Suprapubic skin (tissue), 4 donors: ENCODE measurements at places on chromosomes 5 and 9. TPM values are rescaled to one million over a fixed set of nuclear protein-coding genes. Genes with fewer than 3 reads are reported as not detected.

DNA sequence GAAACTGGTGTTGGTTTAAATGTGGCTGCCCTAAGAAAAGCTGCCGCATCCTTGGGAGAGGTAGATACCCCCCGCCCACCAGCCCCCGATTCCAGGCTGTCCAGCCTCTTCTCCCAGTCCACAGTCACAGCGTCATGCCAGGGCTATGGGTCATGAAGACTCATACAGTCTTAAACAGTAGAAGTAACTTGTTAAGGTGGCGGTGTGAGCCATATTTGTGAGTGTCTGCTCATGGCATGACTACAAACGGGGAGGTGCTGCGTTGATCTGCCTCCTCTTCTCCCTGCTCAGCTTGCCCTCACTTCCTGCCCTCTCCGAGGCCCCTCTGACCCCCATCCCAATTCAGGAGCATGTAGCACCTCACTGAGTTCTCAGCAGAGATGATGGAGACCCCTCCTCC is 20.8 kb downstream of the FGD3 start:
- H3K4me3 ChIP-seq = no peak overlapping the region
- H3K27ac ChIP-seq = no peak overlapping the region
- peak; percentile 53 for DNase-seq

DNA sequence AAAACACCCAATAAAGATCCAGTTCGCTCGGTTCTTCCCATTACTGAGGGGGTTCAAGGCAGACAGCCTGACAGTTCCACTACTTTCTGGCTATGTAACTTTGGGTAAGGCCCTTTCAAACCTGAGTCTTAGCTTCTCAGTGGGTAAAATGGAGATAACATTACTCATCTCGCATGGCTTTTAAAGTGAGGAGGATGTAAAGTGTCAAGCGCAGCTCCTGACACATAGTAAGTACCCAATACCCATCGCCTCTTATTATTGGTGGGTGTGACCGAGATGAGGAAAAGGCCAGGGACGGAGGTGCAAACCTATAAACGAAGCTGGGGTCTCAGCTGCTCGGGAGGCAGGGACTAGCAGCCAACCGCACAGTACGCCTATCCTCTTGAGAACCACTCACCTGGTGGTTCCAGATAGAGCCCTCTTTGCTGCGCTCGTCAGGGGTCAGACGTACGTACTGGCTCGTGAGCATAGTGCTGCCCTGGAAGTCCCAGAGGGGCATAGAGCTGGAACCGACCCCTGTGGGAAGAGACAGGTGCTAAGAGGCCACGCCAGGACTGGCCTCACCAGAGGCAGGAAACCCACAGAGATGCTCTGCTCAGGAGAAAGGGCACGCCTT is 584 bp downstream of the LMAN2 start:
- H3K36me3 ChIP-seq = peaks cover 13% of the 10 kb centered on the region
- H3K27me3 ChIP-seq = no peaks in the 10 kb centered on the region
- peaks cover 32% of the 10 kb centered on the region for H3K4me1 ChIP-seq
- peak overlapping the region; percentile 97 for H3K27ac ChIP-seq
- DNase-seq = no peak

PIP5K1B gene
- 2.0 TPM for total RNA-seq

DNA sequence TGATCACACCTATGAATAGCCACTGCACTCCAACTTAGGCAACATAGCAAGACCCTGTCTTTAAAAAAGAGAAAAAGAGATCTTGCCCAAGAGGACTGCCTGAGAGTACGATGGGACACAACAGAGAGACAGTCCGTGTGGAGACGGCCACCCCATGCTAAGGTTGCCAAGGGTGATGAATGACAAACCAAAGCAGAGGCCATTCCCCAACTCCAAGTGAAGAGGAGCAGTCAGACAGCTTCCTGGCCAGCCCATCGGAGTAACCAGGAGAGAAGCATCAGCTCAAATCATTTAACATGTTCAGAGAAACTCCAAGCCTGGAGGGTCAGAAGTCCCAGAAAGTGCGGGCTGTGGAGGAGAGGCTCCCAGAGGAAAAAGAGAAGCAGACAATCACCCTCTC is 63.9 kb upstream of the SUB1 start:
- no peaks in the 10 kb centered on the region for H3K27me3 ChIP-seq
- H3K36me3 ChIP-seq = no peaks in the 10 kb centered on the region
- no peak for DNase-seq
- no peaks in the 10 kb centered on the region for H3K4me1 ChIP-seq
- H3K27ac ChIP-seq = no peak overlapping the region

DNA sequence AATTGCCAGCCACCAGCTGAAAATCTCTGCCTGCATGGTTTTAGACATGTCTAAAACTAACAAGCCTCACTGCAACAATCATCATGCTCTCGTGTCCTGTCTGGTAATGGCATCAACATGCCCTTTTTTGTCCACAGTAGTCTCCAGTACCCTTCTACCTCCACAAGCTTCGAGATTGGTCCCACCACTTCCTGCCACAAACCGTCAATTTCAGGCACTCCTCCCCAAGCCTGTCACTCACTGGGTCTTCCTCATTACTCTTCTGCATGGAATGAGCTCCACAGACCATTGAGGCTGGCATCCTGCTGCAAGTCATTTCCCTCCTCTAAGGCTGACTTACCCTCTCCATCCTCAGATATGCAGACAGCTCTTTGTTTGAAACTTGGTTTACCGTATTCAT is 9.0 kb downstream of the LPAR1 start:
- H3K4me1 ChIP-seq = no peaks in the 10 kb centered on the region
- H3K4me3 ChIP-seq = no peak overlapping the region
- H3K36me3 ChIP-seq = no peaks in the 10 kb centered on the region
- H3K27ac ChIP-seq = no peak overlapping the region
- no peak for DNase-seq
- H3K27me3 ChIP-seq = no peaks in the 10 kb centered on the region

FGD3 gene
- total RNA-seq = 6.9 TPM

ANKRD34B gene
- not detected for total RNA-seq

DNA sequence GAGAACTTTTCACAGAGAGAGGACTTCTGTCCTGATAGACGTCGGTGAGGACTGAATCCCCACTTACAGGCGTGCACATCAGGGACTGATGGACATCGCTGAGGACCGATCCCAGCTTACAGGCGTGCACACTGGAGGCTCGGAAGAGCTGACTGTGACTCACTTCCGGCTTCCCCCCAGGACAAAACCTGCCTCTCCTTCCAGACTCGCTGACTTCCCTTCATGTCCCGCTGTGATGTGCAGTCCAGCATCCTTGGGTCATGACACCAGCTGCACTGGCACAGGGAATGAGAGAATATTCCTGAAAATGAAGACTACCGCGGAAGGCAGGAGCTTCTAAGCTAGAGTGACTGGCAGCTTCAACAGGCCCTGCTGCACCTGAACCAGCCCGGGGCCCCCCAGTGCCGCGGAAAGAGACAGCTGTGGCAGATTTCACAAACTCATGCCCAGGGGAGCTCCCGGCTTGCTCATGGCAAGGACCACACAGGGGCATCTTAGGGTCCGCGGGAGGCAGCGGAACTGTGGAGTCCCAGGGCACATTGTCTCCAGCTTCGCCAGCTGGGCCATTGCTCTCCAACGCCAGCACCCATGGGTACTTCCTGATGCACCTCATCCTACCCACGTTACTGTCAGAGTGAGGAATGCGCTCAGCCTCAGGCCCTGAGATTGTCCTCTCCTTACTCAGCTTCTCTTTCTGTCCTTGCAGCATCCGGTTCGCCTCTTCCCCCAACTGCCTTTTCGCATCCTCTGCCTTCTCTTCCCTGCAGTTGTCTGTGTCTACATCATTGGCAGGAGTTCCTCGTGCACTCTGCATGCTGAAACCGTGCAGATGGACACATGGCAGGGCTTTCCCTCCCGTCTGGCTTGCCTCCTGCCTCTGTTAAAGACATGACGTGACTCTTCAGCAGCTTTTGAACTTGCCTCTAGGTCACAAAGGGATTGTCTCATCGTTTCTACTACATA is 29.5 kb downstream of the SURF6 start:
- H3K27me3 ChIP-seq = peaks cover 11% of the 10 kb centered on the region
- no peaks in the 10 kb centered on the region for H3K36me3 ChIP-seq

DNA sequence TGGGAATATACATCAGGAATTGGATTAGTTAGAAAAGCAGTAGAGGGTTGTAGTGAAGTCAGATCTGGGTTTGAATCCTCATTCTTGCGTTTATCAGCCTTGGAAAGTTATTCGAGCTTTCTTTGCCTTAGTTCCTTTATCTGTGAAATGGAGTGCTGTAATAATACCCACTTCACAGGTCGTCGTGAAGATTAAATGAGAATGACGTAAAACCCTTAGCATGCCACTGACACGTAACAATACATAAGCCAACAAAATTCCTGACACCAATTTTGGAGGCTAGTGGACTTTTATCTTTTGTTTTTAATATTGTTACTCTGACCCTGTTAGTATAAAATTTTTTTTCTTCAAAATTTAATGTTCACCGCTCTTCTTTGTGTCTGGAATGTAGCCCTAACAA is 3.4 kb downstream of the SKP2 start:
- peaks cover 7% of the 10 kb centered on the region for H3K36me3 ChIP-seq
- H3K27me3 ChIP-seq = no peaks in the 10 kb centered on the region
- H3K4me1 ChIP-seq = peaks cover 35% of the 10 kb centered on the region
- DNase-seq = no peak
- H3K4me3 ChIP-seq = no peak overlapping the region

- no peak overlapping the region for H3K27ac ChIP-seq
- H3K27me3 ChIP-seq = no peaks in the 10 kb centered on the region
- DNase-seq = peak; percentile 19
- H3K4me3 ChIP-seq = no peak overlapping the region
- H3K4me1 ChIP-seq = no peaks in the 10 kb centered on the region
Observed at GRCh38 chr9:91746904-91747303, 203.1 kb downstream of the ROR2 start.

- H3K4me1 ChIP-seq = peaks cover 23% of the 10 kb centered on the region
- peaks cover 3% of the 10 kb centered on the region for H3K27me3 ChIP-seq
- no peak overlapping the region for H3K27ac ChIP-seq
- DNase-seq = no peak
- no peaks in the 10 kb centered on the region for H3K36me3 ChIP-seq
Observed at GRCh38 chr5:100898504-100899346, 4.4 kb downstream of the ST8SIA4 start.
